Lung (tissue), 17 donors: ENCODE measurements at places on chromosomes 7 and 10. TPM values are rescaled to one million over a fixed set of nuclear protein-coding genes. Genes with fewer than 3 reads are reported as not detected.

DNA sequence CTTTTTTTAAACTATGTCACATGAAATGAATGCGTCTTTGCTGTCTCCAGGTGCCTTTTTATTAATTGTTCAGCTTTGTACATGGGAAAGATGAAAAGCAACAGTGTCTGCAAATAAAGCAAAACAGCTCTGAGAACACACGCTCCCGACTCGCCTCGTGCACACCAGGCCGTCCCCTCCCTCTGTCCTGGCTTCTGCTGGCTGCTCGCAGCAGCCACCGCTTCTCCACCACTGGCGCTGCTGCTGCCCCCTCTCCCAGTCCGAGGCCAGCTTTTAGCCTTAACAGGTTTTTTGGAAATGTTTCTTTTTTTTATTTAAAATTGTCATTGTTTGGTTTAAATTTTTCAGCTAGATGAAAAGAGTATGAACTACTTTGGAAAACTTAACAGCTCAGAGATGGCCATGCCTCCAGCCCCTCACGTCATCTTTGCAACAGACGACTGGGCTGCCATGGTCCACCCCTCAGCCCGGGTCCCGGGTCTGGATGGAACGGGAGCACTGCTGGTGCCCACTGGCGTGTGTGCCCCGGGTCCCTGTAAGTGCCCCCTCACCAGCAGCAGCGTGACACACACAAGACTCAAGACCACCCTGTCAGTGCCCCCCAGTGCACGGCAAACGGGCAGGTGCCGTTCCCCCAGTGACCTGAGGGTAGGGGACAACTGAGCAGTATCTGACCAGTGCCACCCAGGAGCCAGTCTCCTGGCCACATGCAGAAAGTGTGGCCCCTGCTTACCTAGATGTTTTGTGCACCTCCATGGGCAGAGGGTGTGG lies 415.6 kb upstream of the FOXK1 start:
- H3K27me3 ChIP-seq, result no peaks in the 10 kb centered on the region
- H3K27ac ChIP-seq, result no peak overlapping the region
- no peaks in the 10 kb centered on the region for H3K36me3 ChIP-seq
- no peak for DNase-seq
- H3K4me3 ChIP-seq, result no peak overlapping the region

DNA sequence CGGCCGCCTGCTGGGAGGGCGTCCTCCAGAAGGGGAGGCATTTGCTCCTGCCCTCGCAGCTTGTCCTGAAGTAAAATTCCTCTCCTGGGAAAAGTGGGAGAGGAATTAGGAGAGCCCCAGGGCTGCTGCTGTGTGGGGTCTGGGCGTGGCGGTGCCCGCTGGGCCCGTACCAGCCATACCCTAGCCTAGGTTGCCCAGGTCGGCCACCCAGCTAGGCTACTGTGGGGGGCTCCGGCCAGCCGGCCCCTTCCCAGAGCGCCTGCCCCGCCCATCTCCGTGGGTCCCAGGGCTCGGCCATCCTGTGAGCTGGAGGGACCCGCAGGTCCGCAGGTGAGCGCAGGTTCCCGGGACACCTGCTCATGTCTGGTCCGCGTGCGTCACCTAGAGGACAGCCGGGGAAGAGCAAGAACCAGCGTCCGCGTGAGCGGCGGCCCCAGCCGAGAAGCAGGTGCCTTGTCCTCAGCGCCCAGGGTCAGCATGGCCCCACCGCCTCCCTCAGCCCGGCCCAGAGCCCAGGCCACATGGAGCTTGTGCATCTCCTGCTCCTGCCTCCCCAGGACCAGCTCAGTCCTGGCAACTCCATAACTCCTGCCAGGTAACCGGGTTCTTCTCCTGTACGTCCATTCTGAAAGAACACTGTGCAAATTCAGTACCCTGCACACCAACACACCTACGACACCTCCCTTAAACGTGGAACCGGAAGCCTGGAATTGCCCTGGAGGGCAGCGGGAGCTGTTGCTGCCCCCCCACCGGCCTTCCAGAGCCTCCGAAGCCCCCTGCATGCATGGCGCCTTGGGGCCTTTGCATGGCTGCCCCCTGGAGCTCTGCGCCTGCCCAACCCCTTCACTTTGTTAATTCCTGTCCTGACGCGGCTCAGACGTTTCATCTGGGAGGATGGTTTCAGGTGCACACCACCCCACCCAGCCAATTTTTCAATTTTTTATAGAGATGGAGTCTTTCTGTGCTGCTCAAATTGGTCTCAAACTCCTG lies 22.8 kb upstream of the FOXL3 start:
- H3K27me3 ChIP-seq, result no peaks in the 10 kb centered on the region
- H3K4me1 ChIP-seq, result no peaks in the 10 kb centered on the region
- DNase-seq, result no peak
- H3K36me3 ChIP-seq, result no peaks in the 10 kb centered on the region

- no peak for DNase-seq
- H3K27me3 ChIP-seq, result no peaks in the 10 kb centered on the region
- H3K4me3 ChIP-seq, result no peak overlapping the region
- no peaks in the 10 kb centered on the region for H3K36me3 ChIP-seq
- peaks cover 8% of the 10 kb centered on the region for H3K4me1 ChIP-seq
Measured at GRCh38 chr7:28123752-28124151, 56.8 kb downstream of the JAZF1 start.

GRCh38 chr10:93218386-93218785 lies 144.7 kb downstream of the CYP26A1 start:
- no peaks in the 10 kb centered on the region for H3K36me3 ChIP-seq
- no peaks in the 10 kb centered on the region for H3K27me3 ChIP-seq
- H3K4me3 ChIP-seq, result no peak overlapping the region
- H3K27ac ChIP-seq, result no peak overlapping the region
- peaks cover 4% of the 10 kb centered on the region for H3K4me1 ChIP-seq

GRCh38 chr10:58704671-58705141 lies 192.0 kb downstream of the BICC1 start:
- H3K36me3 ChIP-seq, result no peaks in the 10 kb centered on the region
- H3K4me1 ChIP-seq, result peaks cover 40% of the 10 kb centered on the region
- H3K27me3 ChIP-seq, result no peaks in the 10 kb centered on the region
- H3K4me3 ChIP-seq, result no peak overlapping the region

GRCh38 chr10:43375401-43376020 lies 4.1 kb downstream of the FXYD4 start:
- no peak overlapping the region for H3K4me3 ChIP-seq
- no peaks in the 10 kb centered on the region for H3K36me3 ChIP-seq
- no peaks in the 10 kb centered on the region for H3K27me3 ChIP-seq
- DNase-seq, result no peak

DNA sequence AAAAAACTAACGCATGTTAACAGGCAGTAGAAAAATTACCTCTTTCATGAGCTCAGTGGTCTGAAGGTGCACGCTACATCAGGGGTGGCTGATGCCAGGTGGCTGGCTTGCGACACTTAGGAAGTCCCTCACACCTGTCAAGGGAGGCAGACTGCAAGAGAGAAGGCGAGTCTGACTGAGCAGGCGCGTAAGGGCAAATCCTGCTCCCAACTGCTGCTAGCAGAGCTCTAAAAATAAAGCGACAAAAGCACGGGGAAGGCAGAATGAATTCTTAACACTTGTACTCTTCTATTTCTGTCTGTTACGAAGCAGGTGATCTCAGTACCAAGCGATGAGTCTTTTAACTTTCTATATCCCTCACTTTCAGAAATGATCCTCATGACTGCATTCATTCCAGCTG lies 33.1 kb downstream of the CACNA2D1 start:
- no peaks in the 10 kb centered on the region for H3K4me1 ChIP-seq
- no peak overlapping the region for H3K27ac ChIP-seq
- no peak overlapping the region for H3K4me3 ChIP-seq
- H3K36me3 ChIP-seq, result no peaks in the 10 kb centered on the region

- H3K36me3 ChIP-seq, result no peaks in the 10 kb centered on the region
- DNase-seq, result peak; percentile 11
- H3K4me1 ChIP-seq, result no peaks in the 10 kb centered on the region
- no peak overlapping the region for H3K27ac ChIP-seq
- no peaks in the 10 kb centered on the region for H3K27me3 ChIP-seq
Measured at GRCh38 chr10:46273506-46274477, 13.0 kb upstream of the ANTXRL start.

GRCh38 chr10:49614242-49615198 lies 683 bp downstream of the CHAT start:
- no peak overlapping the region for H3K4me3 ChIP-seq
- no peak overlapping the region for H3K27ac ChIP-seq
- no peaks in the 10 kb centered on the region for H3K36me3 ChIP-seq
- H3K27me3 ChIP-seq, result peaks cover 39% of the 10 kb centered on the region
- peaks cover 20% of the 10 kb centered on the region for H3K4me1 ChIP-seq

GRCh38 chr7:43926798-43927123 lies 525 bp downstream of the UBE2D4 start:
- peaks cover 7% of the 10 kb centered on the region for H3K4me1 ChIP-seq
- peak overlapping the region; percentile 98 for H3K27ac ChIP-seq
- DNase-seq, result no peak
- H3K4me3 ChIP-seq, result peak overlapping the region; percentile 66
- H3K27me3 ChIP-seq, result no peaks in the 10 kb centered on the region

DNA sequence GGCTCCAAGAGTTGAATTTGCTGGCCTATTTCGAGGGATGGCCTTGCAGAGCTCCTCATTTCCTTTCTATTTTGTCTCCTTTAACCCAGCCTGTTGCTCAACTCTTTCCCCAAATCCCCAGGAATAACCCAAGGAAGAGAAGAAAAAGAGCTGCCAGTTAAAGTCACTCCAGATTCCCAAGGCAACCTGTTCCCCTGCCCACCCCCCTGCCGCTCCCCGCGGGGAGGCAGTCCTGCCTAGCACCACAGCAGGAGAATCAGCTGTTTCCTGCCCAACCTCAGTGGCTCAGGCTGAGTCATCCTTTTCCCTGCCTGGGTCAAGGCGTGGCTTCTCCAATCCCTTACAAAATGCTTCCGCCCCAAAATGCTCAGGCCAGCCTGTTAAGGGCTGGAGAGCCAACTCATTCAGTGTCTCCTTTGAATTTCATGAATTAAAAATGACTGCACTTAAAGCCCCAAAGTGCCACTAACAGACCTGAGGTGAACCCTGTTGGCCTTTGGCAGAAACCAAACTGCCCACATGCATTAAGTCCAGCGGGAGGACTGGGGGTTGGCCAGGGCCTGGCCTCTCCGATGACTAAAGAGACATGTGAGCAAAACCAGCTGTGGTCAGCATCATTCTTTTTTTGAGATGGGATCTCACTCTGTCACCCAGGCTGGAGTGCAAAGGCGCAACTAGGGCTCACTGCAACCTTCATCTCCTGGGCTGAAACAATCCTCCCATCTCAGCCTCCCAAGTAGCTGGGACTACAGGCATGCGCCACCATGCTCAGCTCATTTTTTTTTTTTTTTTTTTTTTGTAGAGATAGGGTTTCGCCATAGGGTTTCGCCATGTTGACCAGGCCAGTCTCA lies 83.2 kb upstream of the KIF5B start:
- H3K4me3 ChIP-seq, result no peak overlapping the region
- peak; percentile 60 for DNase-seq
- H3K4me1 ChIP-seq, result peaks cover 3% of the 10 kb centered on the region
- H3K36me3 ChIP-seq, result no peaks in the 10 kb centered on the region

GRCh38 chr10:97531401-97531986 lies 32.8 kb downstream of the UBTD1 start:
- no peak overlapping the region for H3K27ac ChIP-seq
- H3K4me3 ChIP-seq, result no peak overlapping the region
- no peaks in the 10 kb centered on the region for H3K36me3 ChIP-seq
- no peaks in the 10 kb centered on the region for H3K27me3 ChIP-seq
- no peaks in the 10 kb centered on the region for H3K4me1 ChIP-seq
- no peak for DNase-seq

DNA sequence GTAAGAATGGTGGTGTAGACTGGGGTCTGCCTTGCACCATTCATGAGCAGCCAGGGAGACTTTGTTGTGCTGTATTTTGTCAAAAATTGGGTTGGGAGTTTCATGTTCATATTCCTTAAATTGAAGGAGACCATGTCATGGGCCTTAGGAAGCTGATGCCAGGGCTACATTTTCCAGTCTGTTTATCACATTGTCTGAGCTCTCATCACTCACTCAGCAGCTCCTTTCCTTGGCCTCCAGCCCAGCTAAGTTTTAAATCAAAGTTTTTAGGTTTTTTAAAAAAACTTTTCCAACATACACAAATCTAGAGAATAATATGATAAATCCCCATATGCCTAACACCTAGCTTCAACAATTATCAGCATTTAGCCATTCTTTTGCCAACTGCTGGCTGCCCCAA lies 12.6 kb upstream of the FAM13C start:
- H3K27me3 ChIP-seq, result no peaks in the 10 kb centered on the region
- H3K4me1 ChIP-seq, result peaks cover 3% of the 10 kb centered on the region
- no peak overlapping the region for H3K4me3 ChIP-seq
- peak; percentile 51 for DNase-seq

DNA sequence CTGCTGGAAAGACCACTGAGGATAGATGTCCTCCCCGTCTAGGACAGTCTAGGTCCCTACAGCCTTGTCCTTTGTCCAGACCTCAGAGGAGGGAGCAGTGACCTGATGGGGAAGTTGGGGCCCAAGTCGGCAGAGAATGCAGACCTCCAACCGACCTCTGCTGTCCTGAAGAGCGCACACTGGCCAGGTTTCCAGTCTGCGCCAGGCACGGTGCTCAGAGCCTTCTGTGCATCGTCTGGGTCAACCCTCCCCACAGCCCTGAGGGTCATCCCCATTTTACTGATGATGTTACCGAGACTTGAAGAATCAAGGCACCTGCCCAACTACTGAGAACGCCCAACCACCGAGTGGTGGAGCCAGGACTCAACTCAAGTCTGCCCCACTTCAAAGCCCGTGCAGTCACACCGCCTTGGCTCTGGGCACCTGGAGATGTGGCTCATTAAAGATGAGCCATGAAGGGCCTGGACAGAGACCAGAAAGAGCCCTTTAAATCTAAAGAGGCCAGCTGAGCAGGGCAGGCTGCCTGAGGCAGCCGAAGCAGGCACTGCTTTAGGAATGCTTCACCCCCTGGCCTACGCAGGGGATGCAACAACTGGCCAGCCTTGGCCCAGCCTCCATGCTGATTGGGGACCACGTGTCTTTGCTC lies 4.4 kb downstream of the ITPRIP start:
- no peak overlapping the region for H3K4me3 ChIP-seq
- peak overlapping the region; percentile 54 for H3K27ac ChIP-seq
- H3K27me3 ChIP-seq, result no peaks in the 10 kb centered on the region
- DNase-seq, result no peak
- H3K36me3 ChIP-seq, result no peaks in the 10 kb centered on the region
- peaks cover 48% of the 10 kb centered on the region for H3K4me1 ChIP-seq

The HPSE2 gene
- 47.3 TPM for total RNA-seq

The LIPM gene
- total RNA-seq, result not detected

The ANXA8 gene
- total RNA-seq, result 0.68 TPM

The GIMAP1 gene
- total RNA-seq, result 9.5 TPM

The GTF2IRD2 gene
- 21.9 TPM for total RNA-seq

The PAPSS2 gene
- total RNA-seq, result 100 TPM

The SUGCT gene
- total RNA-seq, result 4.2 TPM
